Left hindlimb (tissue), 1 donor: ENCODE measurements at places on chromosomes 1 and 21.

GRCh38 chr1:17735348-17735747 lies 19.8 kb upstream of the ACTL8 start:
- DNase-seq, result no peak

DNA sequence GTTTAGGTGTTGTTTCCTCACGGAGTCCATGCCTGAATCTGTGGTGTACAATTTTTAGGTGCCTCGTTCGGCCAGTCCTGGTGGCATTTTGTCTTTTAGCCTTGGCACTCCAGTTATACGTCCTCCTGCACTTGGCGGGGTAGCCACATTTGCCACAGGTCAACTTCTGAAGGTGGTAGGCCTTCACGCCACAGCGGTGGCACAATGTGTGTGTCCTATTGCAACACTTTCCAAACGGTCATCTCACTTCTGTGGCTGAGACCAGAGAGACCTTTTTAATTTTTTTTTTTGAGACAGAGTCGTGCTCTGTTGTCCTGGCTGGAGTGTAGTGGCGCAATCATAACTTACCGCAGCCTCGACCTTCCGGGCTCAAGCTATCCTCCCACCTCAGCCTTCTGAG lies 49.1 kb downstream of the CAMTA1 start:
- DNase-seq, result no peak

GRCh38 chr1:228803421-228803820 lies 68.1 kb downstream of the RHOU start:
- DNase-seq, result no peak

DNA sequence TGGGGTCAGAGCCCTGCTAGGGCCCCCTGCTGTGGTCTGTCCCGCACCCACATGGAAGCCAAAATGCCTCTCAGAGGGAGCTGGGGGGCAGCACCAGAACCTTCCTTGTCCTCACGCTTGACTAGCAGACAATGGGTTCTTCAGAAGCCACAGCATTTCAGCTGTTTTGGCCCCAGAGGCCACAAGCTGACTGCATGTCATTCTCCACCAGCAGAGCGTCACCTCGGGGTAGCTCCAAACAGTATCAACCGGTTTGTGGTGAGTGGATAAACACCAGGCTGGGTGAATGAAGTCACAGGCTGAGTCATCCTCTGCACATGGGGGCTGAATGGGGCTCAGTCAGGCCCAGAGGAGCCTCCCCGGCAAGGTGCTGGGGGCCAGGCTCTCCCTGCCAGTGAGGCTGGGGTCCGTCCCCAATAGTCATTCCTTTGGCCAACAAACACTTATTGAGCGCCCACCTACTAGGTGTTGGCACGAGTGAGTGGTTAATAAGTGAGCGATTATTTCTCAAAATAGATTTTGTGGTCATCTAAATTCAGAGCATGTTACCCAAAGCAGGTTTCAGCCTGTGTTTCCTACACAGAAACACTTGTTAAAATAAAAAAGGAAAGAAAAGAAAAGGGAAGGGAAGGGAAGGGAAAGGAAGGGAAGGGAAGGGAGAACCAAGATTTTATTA lies 9.1 kb downstream of the OLIG1 start:
- DNase-seq, result peak; percentile 36

- DNase-seq, result no peak
Measured at GRCh38 chr1:5640845-5641244, 351.4 kb downstream of the NPHP4 start.

- no peak for DNase-seq
Measured at GRCh38 chr1:204087893-204088528, 15.1 kb downstream of the SOX13 start.

DNA sequence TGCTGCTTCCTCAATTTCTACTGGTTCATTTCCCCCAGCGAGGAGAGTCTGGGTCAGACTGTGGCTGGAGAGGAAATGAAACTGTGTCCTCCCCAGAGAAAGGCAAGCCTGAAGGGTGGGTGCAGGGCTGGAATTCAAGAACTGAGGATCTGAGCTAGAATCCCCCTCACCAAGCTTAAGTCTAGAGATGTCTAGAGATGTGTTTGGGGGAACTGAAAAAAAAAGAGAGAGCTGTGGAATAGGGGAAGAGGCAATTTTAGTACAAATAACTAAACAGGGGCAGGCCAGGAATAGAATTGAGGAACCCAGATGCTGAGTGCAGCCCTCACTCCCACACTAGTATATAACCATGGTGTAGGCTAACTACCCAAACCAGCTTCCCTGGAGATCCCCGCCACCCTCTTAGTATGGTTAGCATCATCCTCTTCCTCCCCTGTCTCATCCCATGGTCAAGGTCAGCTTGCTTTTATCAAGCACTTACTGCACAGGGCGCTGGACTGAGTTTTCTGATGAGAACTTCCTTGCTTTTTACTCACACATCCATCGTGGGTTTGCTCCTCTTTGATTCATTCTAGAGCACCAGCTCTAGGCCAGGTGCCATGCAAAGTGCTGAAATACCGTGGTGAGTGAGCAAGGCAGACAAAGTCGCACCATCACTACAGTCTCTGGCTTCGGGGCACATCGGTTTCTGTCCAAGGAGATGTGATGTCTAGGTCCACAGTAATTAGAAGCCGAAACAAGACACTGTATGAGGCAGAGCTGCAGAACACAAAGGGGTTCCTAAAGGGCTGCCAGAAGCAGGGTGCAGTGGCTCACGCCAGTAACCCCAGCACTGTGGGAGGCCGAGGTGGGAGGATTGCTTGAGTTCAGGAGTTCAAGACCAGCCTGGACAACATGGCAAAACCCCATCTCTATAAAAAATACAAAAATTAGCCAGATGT lies 112.9 kb upstream of the IPO9 start:
- peak; percentile 25 for DNase-seq

- peak; percentile 90 for DNase-seq
Measured at GRCh38 chr1:77759071-77760028, at the start of gene USP33. USP33 (minus strand) TSS chr1:77759852; CDS start chr1:77741697, 18,155 bp downstream.

DNA sequence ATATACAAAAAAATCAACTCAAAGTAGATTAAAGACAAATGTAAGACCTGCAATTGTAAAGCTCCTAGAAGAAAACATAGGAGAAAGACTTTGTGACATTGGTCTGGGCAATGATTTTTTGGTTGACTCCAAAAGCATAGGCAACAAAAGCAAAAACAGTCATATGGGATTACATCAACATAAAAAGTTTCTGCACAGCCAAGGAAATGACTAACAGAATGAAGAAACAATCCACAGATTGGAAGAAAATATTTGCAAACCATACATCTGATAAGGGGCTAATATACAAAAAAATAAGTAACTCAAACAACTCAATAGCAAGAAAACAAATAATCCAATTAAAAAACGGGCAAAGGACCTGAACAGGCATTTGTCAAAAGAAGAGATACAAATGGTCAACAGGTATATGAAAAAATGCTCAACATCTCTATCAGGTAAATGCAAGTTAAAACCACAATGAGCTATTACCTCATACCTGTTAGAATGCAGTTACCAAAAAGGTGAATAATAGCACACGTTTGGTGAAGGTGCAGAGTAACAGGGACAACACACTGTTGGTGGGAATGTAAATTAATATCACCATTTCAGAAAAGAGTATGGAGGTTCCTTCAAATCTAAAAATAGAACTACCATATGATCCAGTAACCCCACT lies 173.7 kb upstream of the COA6 start:
- no peak for DNase-seq

DNA sequence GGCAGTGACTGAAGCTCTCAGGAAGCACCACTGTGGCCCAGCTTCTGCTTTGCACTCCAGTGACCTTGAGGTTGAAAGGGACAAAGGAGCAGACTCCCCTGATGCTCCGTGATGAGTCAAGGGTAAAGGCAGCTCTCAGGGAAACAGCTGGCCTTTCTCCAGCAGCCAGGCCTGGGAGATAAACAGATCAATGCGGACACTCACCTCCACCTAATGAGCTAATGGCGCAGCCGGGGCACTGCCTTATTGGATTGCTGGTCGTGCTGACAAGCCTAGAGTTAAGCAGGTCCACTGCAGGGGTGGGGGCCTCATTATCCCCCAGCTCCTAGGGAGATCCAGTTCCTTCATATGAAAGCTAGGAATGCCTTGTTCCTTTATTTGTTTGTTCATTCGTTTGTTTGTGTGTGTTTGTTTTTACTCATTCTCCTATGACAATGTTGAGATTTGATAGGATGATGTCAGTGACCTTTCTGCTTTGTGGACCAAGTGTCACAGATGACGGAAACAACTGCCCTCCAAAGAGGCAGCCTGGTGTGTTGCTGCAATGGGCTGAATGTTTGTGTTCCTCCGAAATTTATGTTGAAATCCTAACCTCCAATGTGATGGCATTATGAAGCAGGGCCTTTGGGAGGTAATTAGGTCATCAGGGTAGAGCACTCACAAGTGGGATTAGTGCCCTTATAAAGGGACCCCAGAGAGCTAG lies 141.4 kb upstream of the BEND5 start:
- DNase-seq, result no peak

DNA sequence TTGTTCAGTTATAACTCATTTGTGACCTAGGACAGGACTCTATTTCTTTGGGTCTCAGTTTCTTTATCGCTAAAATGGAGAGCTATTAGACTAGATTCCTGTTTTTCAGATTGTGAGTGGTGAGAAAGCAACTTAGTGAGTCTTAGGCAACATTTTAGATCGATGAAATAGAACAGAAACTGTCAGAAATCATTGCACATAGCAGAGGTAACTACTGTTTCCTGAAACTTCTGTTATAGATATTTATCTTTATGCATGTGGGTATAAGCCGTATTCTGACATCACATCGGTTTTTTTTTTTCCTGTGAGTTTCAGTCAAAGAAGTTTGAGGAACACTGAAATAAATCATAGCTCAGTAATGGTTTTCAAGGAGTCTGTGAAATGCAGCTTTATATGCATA lies 42.1 kb upstream of the DNAJC6 start:
- no peak for DNase-seq

DNA sequence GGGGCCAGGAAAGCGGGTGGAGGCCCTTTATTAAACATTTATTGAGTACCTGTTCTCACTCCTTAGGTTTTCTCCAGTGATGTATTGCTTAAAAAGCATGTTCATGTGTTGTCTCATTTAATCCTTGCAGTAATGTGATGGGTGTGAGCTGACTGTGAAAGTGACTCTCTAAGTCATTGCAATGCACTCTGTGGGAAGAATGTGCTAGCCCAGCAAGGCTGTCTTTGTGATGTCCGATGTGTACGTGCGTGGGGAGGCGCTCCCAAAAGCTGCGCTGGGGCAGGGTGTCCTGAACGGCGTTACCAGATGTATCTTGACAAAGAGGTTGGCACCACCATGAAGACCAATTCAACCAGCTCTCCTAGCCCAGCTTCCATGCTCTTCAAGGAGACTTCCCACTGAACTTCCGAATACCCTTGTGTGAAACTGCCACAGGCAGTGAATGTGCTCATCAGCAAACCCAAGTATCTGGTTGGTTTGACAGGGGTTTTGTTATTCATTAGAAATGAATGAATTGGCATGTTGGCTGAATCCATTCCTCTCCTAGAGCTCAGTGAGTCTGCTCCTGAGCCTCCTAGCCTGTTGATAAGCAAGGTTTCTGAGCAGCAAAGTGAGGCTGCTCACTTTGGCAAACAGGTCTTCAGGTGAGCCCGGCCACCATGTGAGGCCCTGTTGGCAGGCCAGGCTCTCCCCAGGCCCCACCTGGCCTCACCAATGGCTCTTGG lies 28.0 kb downstream of the NUAK2 start:
- DNase-seq, result no peak

- DNase-seq, result no peak
Measured at GRCh38 chr1:58064166-58064565, 482.4 kb downstream of the OMA1 start.

- no peak for DNase-seq
Measured at GRCh38 chr1:100893718-100894117, 924 bp downstream of the EXTL2 start.
